ENCODE measurements at places on chromosomes 6 and 20.

GRCh38 chr6:152313542-152314482, 323.4 kb downstream of the SYNE1 start:
- DNase-seq: no peak

- no peak for DNase-seq
These were observed 15.8 kb upstream of the PLCB4 start for GRCh38 chr20:9053108-9053507.

DNA sequence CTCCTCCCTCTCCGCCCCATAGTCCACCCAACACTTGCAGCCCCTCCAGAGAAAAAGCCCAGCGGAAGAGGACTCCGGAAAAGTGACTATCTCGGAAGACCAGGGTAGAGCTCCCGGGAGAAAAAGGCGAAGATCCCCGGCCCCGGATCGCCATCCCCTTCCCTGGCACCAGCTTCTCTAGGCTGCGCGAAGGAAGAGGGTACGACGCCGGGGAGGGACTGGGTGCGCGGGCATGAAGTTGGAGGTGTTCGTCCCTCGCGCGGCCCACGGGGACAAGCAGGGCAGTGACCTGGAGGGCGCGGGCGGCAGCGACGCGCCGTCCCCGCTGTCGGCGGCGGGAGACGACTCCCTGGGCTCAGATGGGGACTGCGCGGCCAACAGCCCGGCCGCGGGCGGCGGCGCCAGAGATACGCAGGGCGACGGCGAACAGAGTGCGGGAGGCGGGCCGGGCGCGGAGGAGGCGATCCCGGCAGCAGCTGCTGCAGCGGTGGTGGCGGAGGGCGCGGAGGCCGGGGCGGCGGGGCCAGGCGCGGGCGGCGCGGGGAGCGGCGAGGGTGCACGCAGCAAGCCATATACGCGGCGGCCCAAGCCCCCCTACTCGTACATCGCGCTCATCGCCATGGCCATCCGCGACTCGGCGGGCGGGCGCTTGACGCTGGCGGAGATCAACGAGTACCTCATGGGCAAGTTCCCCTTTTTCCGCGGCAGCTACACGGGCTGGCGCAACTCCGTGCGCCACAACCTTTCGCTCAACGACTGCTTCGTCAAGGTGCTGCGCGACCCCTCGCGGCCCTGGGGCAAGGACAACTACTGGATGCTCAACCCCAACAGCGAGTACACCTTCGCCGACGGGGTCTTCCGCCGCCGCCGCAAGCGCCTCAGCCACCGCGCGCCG, 822 bp downstream of the FOXQ1 start:
- DNase-seq: no peak

GRCh38 chr20:16261733-16262273, 311.4 kb downstream of the KIF16B start:
- no peak for DNase-seq

DNA sequence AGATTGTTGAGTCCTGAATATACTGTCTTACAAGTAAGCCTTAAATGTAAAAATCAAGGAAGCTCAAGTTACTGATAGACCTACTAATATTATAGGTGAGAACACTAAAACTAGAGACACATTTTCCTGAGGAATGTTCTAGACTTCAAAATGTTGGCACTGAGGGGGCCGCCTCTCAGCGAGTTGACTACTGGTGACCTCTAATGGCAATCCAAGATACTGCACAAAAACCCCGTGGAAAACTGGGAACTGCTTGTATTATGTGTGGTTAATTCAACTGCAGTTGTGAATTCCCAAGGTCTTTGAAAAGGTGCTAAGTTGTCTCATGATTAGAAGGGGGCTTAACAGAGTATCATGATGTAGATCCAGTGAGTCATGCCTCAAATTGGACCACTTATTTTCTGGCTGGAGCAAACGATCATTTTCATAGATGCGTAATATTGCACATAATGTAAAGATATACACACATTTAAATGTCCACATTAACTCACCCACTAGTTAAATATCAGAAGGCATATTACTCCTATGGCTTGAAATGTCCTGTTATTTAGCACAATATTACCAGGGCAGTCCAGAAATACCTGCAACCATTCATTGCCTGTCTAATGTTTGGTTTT, 336.2 kb downstream of the FOXA2 start:
- no peak for DNase-seq

DNA sequence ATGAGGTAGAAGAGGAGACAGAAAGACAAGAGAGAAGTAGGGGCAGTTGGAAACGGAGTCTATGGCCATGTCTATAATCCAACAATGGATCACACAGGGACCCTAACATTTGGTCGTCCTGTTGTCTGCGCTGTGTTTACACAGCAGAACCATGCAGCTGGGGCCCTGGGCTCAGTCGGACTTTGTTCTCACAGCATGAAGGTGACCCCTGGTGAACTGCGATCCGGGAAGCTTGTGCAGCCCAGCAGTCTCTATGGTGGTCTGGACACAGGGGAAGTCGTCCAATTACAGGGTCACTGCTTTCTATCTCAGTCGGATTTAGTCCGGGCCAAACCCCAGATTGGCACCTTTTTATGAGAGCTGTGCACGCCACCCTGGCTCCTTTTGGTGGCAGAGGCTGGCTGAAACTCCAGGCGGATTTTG, 153.6 kb downstream of the FOXA2 start:
- no peak for DNase-seq

DNA sequence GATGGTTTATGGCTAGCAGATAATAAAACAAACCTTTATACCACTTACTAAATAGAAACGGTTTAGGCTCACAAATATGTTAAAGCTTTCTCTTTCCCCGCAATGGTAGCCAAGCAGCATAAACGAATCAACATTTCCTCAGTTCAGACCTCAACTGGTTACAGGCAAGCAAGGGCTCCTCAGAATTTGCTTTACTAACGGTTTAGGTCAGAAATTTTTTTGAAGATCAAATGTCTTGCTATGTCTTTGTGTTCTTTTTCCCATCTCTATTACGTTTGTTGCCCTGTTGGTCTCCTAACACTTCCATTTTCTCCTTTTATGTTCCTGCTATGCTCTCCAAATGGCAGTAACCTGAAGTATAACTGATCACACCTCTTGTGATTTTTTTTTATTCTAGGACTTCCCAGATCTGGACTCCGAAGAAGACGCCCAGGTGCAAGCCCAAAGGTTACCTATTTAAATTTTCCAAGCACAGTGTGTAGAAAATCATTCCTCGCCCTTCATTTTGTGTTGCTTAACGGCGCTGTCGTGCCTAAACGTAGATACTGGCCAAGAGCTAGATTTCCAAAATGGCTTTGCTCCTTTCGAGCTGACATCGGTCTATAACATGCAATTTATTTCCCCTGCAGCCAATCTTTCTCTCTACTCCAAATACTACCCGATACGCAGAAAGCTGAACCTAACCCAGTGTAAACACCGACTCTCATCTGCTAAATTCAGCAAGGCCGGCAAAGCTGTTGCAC, 717 bp upstream of the ASF1A start:
- DNase-seq: peak; percentile 62

DNA sequence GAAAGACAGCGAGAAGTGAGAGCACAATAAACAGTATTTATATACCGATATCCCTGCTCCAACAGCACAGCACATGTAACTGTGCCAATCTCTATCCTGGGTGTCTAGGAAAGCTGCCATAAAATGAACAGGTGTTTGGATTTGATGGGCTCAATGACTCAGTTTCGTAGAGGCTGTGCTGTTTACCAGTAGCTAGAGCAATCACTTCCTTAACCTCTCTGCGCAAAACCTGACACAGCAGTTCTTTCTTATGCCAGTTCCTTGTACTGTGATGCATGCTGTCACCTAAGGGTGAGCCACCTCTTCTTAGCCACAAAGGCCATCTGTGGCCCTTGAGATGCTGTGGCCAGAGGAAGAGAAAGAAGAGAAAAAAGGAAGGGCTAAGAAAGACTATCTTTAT, 59.3 kb downstream of the SHPRH start:
- DNase-seq: no peak

GRCh38 chr20:44891826-44892225, 6.3 kb downstream of the YWHAB start:
- no peak for DNase-seq

GRCh38 chr20:46835418-46835817, 59.2 kb upstream of the EYA2 start:
- DNase-seq: no peak

GRCh38 chr20:38790200-38791053, 15.1 kb upstream of the PPP1R16B start:
- peak; percentile 3 for DNase-seq

- no peak for DNase-seq
These were observed 47.8 kb upstream of the FRMD1 start for GRCh38 chr6:168126566-168127383.

- DNase-seq: no peak
These were observed 298.4 kb downstream of the TRDN start for GRCh38 chr6:123338394-123338793.

- no peak for DNase-seq
These were observed 622.2 kb upstream of the MANEA start for GRCh38 chr6:94955156-94955555.

Data from fibroblast of the conjunctiva (primary cell).